ENCODE measurements at places on chromosomes 2 and 18. TPM values are rescaled to one million over a fixed set of nuclear protein-coding genes. Genes with fewer than 3 reads are reported as not detected.

Gene MROH2A
- not detected for total RNA-seq

Gene KIF3C
- 26.3 TPM for total RNA-seq

Gene EFR3B
- total RNA-seq, result 1.3 TPM

Gene GRB14
- 24.1 TPM for total RNA-seq

Gene PSMA8
- not detected for total RNA-seq

Gene KCNK3
- total RNA-seq, result 5.1 TPM

Gene GLI2
- 4.0 TPM for total RNA-seq

Gene SLC9A4
- total RNA-seq, result 0.40 TPM

Gene CREG2
- total RNA-seq, result not detected

Gene POMC
- total RNA-seq, result 4.5 TPM

Gene PLGLB1
- total RNA-seq, result not detected

Gene PRKRA
- 53.7 TPM for total RNA-seq

Gene DSG4
- not detected for total RNA-seq

Gene PELI1
- 8.2 TPM for total RNA-seq

Gene DSG1
- not detected for total RNA-seq

Gene RGPD4
- total RNA-seq, result not detected

Gene DSC2
- 12.2 TPM for total RNA-seq

Gene BCL11A
- 4.4 TPM for total RNA-seq

Gene LHCGR
- not detected for total RNA-seq

Gene CROCC2
- total RNA-seq, result not detected

Gene COL4A4
- total RNA-seq, result 5.2 TPM

Gene SFTPB
- not detected for total RNA-seq

Gene SOX11
- 17.1 TPM for total RNA-seq

Gene ALLC
- not detected for total RNA-seq

Gene TEX261
- 39.6 TPM for total RNA-seq

Gene NOSTRIN
- total RNA-seq, result 3.1 TPM

Gene VWA3B
- not detected for total RNA-seq

Gene TFCP2L1
- 12.3 TPM for total RNA-seq

Gene CUL3
- total RNA-seq, result 38.0 TPM

Gene MYO7B
- total RNA-seq, result 0.43 TPM

Gene NFE2L2
- 53.0 TPM for total RNA-seq

Gene IER3IP1
- 27.5 TPM for total RNA-seq

Gene LRATD1
- total RNA-seq, result 14.1 TPM

Gene EPB41L3
- total RNA-seq, result 79.6 TPM

Gene SLC14A1
- total RNA-seq, result not detected

Gene CABLES1
- total RNA-seq, result 6.1 TPM

Gene TMBIM1
- total RNA-seq, result 165 TPM

Gene ANKRD62
- not detected for total RNA-seq

Gene BOLL
- not detected for total RNA-seq

Gene SLC23A3
- not detected for total RNA-seq

Measured in epithelial cell of proximal tubule (primary cell).